ENCODE measurements at places on chromosomes 4 and X.
A peak's percentile ranks its signal among the peaks of the same experiment; 100 is the strongest.

GRCh38 chrX:39619182-39620009, 478.4 kb downstream of the BCOR start:
- no peak for DNase-seq

GRCh38 chr4:140523370-140523856, 555 bp upstream of the ELMOD2 start:
- no peak for DNase-seq

- no peak for DNase-seq
Observed at GRCh38 chr4:36446275-36446674, 164.9 kb downstream of the DTHD1 start.

GRCh38 chr4:144788469-144788868, 142.5 kb downstream of the HHIP start:
- no peak for DNase-seq

- DNase-seq: no peak
Observed at GRCh38 chr4:136803433-136803832, 728.9 kb downstream of the PCDH18 start.

DNA sequence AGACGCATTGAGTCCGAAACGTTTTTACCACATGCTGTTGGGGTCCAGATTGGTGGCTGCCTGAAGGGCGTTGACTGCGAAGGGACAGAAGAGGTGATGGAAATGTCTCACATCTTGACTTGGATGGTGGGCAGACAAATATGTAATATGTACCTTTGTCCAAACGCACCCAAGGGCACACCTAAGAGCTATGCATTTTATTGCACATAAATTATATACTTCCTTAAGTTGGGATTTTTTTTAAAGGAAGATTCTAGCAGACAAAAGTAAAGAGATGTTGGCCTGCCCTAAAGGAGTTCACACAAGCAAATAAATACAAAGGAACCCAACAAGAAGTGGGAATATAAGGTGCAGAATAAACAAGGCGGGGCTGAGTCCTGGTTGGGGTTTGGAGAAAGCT, 91.1 kb upstream of the TBL1X start:
- DNase-seq: no peak

GRCh38 chr4:146343199-146343598, 128.9 kb downstream of the REELD1 start:
- DNase-seq: no peak

- no peak for DNase-seq
Observed at GRCh38 chr4:5300283-5300682, 249.0 kb downstream of the STK32B start.

DNA sequence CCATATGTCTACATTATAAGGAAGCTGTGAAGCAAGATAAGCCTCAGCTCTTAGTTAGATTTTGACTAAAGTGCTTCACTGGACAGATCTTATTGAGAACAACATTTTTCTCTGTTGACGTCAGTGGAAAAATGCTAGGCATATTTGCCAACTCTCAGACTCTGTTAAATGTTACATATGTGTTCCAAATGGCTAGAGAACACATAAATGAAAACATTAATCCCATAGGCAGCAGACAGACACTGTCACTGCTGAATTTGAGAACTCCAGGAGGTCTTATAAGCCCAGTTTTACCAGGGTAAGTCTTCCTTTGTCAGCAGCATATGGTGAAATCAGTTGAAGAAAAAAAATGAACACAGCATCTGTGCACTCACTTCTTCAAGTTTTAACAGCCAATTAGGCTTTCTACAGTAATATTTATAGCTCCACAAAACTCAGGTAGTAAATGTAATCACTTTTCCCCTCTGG, 186.9 kb downstream of the CAMK2D start:
- no peak for DNase-seq

DNA sequence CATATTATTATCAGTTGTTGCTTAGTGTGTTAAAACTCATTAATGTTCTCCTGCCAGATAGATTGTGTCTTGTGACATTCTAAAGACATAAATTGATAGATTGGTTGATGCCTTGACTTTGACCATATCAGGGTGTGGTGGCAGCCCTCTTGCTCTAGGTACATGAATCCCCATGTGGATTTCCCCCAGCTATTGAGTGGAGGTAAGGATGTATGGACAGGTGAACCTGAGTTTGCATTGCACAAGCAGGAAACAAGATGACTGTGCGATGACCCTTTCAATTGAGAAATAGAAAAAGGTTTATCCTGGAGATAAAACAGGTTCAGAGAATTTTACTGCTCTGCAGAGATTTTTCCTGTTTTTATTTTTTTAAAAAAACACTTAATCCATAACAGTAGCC, 619.2 kb downstream of the SPRY1 start:
- no peak for DNase-seq

- no peak for DNase-seq
Observed at GRCh38 chrX:42459735-42460134, 318.2 kb downstream of the PPP1R2C start.

DNA sequence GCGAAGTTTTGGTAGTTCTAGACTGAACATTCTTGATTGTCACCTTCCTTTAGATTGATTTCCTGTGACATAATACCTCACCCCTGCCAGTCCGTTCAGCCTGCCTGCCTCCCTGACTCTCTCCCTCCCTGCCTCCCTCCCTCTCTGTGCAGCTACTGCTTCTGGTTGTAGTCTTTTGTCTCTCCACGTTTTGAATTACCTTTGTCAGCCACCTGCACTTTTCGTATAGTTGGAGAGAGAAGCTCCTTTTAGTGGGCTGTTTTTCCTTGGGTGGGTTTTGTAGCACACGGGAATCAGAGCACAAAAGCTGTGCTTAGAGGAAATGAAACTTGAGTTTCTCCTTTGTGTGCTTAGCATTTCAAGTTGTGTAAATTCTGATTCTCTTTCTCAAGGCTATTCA, 32.6 kb upstream of the MSMO1 start:
- no peak for DNase-seq

- peak; percentile 16 for DNase-seq
Observed at GRCh38 chrX:123920105-123920785, 41.3 kb upstream of the STAG2 start.

GRCh38 chr4:147761218-147761883, 29.5 kb downstream of the ARHGAP10 start:
- DNase-seq: no peak

- DNase-seq: no peak
Observed at GRCh38 chr4:12393631-12394262, 965.1 kb upstream of the HS3ST1 start.

GRCh38 chr4:113471146-113471860, 290.2 kb downstream of the CAMK2D start:
- DNase-seq: no peak

- DNase-seq: no peak
Observed at GRCh38 chr4:10040049-10040892, 19.0 kb upstream of the SLC2A9 start.

Data from urothelium cell line (cell line).